Posterior vena cava (tissue), 2 donors: ENCODE measurements at places on chromosomes 5 and 9. TPM values are rescaled to one million over a fixed set of nuclear protein-coding genes. Genes with fewer than 3 reads are reported as not detected.

Gene ARHGEF37
- 10.7 TPM for total RNA-seq

Gene CNTLN
- 10.8 TPM for total RNA-seq

Gene CDH9
- not detected for total RNA-seq

Gene KIAA1958
- 4.5 TPM for total RNA-seq

Gene IGIP
- total RNA-seq: 21.3 TPM
